ENCODE measurements at places on chromosomes 12 and 14. TPM values are rescaled to one million over a fixed set of nuclear protein-coding genes. Genes with fewer than 3 reads are reported as not detected.

GRCh38 chr14:69504775-69505174 is 20.2 kb downstream of the PLEKHD1 start:
- no peak for DNase-seq

ARHGDIB gene
- total RNA-seq = not detected

GRCh38 chr12:43914923-43915468 is 79.1 kb downstream of the TMEM117 start:
- DNase-seq = peak; percentile 28

DNA sequence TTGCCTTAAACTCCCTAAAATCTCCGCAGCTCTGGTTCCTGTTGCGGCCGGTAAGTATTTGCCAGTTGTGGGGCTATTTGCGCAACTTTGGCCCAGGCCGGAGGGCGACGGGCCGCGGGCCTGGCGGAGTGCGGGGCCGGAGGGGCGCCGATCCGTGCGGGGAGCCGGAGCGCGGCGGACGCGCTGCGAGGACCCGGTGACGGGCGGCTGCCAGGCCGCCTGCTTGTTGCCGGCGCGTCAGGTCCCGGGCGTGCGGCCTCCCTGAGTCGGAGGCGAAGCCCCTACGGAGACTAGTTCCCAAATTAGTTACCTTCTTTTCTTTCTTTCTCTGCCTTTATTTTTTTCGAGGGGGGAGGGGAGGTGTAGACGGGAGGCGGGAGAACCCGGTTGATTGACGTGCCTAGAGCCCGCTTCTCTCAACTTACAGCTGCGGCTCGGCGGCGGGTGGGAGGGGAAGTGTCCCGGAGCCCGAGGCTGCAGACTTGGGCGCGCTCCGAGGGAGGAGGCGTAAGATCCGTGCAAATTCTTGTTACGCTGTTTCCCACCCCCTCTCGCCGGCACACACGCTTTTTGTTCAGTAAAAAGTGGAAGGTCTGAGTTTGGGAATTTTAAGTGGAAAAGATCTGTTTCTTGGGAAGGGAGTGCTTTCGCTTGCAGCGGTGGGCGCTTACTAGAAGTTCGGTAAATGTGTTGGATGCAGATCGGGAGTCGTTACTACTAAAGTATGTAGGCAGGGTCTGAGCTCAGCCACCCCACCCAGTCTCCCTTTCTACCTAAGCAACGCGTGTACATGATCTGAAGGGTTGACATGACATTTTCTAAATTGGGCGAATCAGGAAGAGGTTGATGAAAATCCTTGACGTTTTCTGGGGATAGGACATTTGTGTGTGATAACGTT is 576 bp downstream of the ZBTB1 start:
- DNase-seq = peak; percentile 94

GRCh38 chr12:73106296-73106695 is 834.1 kb downstream of the TRHDE start:
- no peak for DNase-seq

DNA sequence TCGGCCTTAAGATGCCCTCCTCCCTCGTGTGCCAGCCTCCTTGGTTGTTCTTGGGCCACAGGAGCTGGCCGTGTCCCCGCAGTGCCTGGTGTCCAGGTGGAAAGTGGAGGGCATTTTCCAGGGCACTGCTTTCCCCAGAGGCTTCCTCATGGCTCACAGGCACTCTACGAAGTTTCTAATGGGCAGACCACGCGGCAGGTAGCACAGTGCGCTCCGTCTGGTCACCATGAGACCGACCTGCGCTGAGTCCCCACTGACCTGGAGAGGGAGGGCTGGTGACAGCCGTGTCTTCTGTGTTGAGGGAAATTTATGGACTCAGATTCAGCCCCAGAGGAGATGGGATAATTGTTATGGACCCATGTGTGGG is 186.3 kb downstream of the ADGRD1 start:
- no peak for DNase-seq

GRCh38 chr12:71063087-71063486 is 94.7 kb downstream of the TSPAN8 start:
- DNase-seq = no peak

DNA sequence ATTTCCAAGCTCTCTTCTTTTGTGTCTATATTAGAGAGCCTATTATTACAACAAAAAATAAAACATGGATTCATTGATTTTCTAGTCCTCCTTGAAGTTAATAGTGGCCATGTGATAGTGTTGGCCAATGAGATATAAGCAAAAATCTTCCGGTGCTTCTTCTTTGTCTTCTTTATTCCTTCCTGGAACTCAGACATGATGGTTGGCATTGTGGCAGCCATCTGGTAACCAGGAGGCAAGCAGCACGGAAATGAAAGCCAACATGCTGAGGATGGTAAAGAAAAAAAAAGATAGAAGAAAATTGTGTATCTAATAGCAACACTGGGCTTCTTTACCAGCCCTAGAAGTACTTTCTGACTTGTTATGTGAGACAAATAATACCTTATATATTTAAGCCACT is 50.8 kb upstream of the SEL1L start:
- DNase-seq = no peak

DNA sequence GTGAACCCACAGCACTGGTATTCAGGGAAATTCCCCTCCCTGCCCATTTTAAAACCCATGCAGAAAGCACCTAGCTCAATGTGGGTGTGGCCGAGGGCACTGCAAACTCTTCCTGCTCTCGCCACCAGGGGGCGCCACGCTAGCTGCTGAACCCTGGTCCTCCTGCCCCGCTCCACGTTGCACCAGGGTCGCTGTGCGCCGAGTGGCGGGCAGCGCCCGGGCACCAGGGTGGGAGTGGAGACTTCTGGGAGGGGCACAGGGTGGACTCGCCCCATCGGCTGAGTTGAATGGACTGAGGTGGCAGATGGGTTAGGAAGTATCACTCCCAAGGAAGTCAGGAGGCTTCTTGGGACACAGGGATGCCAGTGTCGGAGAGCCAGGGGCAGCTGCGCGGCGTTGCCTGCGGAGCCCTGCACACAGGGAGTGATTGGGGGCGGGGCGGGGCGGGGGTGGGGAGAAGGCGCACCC is 48.1 kb upstream of the BCL11B start:
- peak; percentile 74 for DNase-seq

GRCh38 chr12:50188241-50188781 is 21.1 kb upstream of the CERS5 start:
- DNase-seq = no peak

SPX gene
- total RNA-seq = 4.0 TPM

DNA sequence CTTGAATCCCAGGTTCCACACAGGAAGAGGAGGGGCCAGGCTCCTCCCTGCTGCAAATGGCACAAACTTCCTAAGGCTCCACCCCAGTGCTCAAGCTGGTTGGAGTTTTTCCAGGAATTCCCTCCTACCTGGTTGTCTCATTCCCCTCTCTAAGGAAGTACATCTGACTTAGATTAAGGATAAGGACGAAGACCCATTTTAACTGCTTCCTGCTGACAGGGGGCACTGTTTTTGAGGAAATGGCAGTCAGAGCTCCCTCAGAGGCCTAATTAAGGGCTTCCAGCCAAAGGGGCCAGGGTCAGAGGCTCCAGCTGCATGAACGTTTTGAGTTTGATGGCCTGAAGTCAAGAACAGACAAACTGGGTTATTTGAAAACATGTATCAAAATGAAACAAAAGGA is 1084.7 kb downstream of the SLC6A15 start:
- peak; percentile 54 for DNase-seq

KRT75 gene
- total RNA-seq = not detected

DNA sequence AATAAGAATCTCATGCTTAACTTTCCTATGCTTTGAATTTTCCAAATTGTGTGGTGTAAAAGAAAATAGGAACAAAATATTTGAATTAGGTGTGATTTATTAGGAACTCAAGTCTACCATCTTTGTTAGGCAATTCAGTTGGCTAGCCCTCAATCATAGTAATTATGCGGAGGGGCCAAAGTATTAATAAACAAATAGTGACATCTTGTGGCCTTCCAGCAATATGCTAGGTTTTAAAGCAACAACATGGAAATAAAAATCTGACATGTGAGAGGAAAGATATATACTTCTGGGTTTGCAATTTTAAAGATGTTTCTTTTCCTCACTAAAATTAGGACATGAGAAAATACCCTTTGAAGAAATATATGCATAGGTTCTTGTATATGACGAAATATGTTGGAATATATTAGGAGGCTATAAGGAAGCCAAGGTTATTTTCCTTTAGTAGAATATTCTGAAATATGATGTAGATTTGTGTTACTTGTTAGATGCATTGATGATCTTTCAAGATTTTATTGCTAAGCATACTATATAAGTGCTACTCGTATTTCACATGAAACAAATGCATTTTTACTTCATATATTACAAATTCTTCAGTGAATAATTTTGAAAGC is 200.4 kb downstream of the PTPRO start:
- DNase-seq = peak; percentile 55

RNU4-1 gene
- total RNA-seq = under 0.01 TPM

DNA sequence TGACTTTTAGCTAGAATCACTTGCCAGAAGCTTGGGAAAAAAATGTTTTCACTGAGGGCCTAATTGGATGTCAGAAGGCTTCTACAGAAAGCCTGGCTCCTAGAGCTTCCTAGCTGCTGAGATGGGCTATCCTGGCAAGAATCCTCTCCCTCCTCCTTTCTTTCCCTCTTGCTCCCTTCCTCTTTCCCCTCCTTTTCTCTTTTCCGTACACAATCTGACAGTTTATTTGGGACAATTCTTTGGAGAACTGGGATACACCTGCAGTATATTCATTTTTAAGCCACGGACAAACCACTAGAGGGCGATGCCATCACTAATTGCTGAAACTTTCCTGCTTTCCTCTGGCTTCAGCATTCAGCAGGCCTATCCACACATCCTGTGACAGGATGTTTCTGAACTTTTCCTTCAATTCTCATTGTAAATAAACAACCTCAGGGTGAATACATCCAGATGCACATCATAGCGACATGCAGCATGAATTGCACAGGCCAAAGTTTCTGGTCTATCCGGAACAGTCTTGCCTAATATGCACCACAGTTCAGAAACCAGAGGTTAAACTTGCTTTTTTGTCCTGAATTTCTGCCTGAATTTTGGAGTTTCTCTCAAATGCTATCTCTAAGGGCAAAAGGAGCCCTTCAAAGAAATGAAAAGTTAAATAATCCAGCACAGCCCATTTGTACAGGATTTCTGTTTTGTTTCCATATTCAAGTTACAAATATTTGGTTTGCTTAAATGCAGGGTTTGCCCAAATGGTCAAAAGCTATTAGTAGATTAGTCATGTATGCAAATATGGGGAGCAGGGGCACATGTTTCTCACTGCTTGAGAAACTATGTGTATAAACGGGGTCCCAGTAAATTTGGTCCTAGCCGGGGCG is 142.8 kb downstream of the PAWR start:
- peak; percentile 64 for DNase-seq

- DNase-seq = peak; percentile 45
Measured at GRCh38 chr14:28088125-28088524, 678.5 kb upstream of the FOXG1 start.

PCED1B gene
- 0.25 TPM for total RNA-seq

GRCh38 chr12:104971306-104971705 is 13.2 kb upstream of the SLC41A2 start:
- DNase-seq = no peak

DNA sequence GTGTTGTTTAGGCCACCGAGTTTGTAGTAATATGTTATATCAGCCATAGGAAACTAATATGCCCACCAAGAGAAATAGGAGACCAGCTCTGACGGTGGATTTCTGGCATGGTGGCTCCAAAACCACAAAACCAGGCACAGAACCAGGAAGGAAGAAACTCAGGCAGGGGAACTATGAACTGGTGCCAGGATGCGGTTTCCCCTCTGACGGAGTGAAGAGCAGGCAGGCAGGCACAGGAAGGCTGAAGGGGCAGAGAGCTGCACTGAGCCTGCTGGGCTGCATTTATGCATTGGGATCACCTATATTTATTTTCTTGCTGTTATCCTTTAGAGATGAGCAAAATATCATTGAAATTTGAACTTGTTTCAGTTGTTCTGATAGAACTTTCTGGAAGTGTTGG is 479.4 kb downstream of the VRK1 start:
- DNase-seq = no peak

DYNLL1 gene
- 284 TPM for total RNA-seq

BATF gene
- total RNA-seq = not detected

DNA sequence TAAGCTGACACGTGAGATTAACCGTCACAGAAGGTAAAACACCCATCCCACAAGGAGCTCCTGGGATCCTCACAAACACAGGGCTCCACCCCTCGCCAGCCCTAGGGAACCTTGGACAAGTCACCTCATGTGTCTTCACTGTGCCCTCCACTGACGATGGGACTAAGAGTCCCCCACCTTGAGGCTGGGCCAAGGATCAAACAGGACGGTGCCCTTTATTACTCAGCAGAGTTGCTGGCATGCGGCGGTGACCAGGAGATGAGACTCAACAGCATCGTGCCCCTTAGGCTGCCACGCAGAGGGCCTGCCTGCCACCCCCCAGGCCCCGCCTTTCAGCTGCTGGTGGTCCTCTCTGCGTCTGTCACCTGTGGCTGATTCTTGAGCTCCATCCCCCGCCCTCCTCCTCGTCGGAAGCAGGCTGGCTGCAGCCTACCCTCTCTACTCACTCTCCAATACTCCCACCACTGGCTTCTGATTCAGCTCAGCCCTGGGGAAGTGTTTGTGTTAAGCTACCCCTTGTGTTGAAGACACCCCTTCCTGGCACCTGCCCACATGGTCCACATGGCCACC is 105.2 kb downstream of the DICER1 start:
- no peak for DNase-seq

GPR68 gene
- total RNA-seq = 0.84 TPM
